Activated CD8-positive, alpha-beta memory T cell treated with anti-CD3 and anti-CD28 coated beads, Interleukin-2, amount 50 U/mL, for 4 hours (primary cell): ENCODE measurements at places on chromosomes 7 and 10.
A peak's percentile ranks its signal among the peaks of the same experiment; 100 is the strongest.

GRCh38 chr10:104339469-104340110 is 1.3 kb upstream of the ITPRIP start:
- DNase-seq = no peak

DNA sequence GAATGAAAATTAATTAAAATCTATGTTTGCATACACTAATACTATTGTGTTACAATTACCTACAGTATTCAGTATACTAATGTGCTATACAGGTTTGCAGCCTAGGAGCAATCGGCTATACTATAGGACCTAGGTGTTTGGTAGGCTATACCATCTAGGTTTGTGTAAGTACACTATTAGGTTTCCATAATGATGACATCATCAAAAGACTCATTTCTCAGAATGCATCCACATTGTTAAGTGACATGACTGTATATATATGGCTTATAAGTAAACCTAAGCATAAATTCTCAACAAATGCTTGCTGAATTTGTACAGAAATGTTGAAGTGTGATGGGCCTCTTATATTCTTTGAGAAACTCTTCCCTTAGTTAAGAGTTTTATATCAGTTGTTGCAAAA is 206.5 kb upstream of the ZWINT start:
- no peak for DNase-seq

DNA sequence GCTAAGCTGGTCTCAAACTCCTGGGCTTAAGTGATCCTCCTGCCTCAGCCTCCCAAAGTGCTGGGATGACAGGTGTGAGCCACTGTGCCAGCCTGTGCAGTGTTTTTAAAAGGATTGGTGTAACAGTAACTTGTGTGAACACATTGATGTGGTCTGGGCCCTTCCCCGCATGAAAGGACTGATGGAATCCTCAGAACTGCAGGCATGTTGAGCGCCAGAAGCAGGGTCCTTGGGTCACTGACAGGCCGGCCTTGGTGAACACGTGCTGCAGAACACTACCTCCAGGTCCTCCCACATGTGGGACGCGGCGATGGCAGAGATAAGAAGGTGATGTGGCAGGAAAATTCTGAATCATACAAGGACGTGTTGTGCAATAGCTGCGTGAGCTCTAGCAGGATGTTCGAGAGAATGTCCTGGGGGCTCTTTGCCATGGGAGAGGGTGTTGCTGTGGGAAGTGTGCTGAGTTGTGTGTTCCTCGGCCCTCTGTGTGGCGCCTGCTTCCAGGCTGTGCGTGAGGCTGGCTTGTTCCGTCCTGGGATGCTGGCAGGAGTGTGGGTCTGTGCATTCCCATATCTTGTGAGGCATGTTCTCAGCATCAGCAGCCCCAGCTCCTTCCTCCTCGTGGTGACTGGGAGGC is 68.2 kb downstream of the DNAJB6 start:
- no peak for DNase-seq

DNA sequence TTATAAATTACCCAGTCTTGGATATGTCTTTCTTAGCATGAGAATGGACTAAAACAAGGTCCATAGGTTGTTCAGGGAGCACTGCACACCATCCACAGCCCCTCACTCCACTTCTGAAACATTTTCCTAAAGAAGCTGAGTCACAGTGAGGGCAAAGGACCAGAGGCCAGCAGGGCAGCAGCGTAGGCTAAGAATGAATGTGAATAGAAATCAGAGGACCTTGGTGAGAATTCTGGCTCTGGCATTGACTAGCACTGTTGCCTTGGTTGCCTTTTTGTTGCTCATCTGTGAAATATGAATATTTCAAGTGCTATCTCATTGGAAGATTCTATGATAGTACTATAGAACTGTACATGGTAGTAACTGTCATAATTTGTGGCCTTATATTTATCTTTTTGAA is 41.7 kb upstream of the TOMM7 start:
- DNase-seq = no peak

DNA sequence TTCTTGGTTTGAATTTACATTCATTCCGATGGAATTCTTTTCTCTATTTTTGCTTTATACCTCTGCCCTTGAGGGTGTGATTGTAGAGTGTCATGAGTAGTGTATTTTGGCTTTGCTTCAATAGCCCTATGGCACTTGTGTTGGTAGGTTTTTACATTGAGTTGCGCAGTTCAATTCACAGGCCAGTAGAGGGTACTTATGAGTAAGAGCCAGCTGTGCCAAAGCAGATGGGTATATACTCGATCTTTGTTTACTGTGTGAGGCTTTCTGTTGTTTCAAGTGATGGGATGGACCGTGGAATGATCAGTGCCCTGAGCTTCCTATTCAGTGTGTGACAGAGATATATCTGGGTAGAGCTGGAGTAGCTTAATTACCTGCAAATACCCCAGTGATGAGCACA is 4.3 kb upstream of the AKR1C3 start:
- DNase-seq = no peak

- DNase-seq = peak; percentile 73
Measured at GRCh38 chr10:100267239-100268104, at the start of gene CWF19L1. Gene CWF19L1, minus strand, starts transcription at chr10:100267638. Its CDS starts 45 bp downstream, at chr10:100267593.

GRCh38 chr10:69734797-69735468 is 66.8 kb upstream of the COL13A1 start:
- no peak for DNase-seq

GRCh38 chr10:44437840-44438511 is 53.1 kb upstream of the CXCL12 start:
- DNase-seq = no peak

GRCh38 chr10:130453036-130453720 is 317.0 kb downstream of the GLRX3 start:
- no peak for DNase-seq

GRCh38 chr10:128463991-128464760 is 338.0 kb upstream of the MKI67 start:
- no peak for DNase-seq

DNA sequence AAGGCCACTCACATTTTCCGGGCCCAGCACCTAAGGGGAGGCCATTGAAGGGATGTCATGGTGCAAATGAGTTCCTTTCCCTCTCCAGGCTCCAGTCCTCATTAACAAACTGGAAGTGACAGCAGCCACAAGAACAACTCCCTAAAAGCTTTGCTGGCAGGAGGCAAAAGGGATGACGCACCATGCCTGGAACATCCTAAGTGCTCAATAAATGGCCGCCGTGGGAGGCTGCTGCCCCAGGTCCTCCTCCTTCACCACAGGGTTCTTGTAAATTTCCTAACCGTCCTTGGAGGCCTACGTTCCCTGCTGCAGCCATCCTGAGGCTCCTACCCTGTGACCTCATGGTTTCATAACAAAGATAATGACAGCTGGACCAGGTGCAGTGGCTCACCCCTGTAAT is 41.3 kb upstream of the CAMK1D start:
- no peak for DNase-seq

GRCh38 chr7:68730964-68731363 is 867.3 kb upstream of the AUTS2 start:
- DNase-seq = no peak

DNA sequence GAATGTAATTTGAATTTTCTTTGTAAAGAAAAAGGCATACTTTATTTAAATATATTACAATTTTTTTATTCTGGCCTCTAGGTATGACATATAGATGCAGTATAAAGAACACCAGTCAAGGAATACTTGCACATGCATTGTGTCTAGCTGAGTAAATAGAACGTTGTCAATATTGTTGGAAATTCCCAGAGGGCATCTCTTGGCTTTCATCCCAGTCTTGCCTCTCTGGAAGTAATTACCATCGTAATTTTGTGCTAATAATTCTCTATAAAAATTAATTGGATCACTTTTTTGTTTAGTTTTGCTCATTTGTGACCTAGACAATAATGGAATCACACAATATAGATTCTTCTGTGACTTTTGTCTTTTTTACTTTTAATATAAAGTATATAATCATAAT is 1052.3 kb upstream of the CELF2 start:
- no peak for DNase-seq

DNA sequence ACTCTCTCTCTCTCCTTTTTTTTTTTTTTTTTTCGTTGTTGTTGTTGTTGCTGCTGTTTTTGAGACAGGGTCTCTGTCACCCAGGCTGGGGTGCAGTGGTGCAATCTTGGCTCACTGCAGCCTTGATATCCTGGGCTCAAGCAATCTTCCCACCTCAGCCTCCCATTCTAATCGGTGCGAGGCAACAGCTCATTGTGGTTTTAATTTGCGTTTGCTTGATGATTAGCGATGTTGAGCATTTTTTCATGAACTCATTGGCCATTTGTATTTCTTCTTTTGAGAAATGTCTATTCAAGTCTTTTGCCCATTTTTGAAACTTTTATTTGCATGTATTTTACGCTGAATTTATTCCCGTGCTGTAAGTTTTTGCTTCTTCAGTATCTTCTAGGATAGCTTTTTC is 13.3 kb upstream of the ZC3HAV1L start:
- DNase-seq = no peak

DNA sequence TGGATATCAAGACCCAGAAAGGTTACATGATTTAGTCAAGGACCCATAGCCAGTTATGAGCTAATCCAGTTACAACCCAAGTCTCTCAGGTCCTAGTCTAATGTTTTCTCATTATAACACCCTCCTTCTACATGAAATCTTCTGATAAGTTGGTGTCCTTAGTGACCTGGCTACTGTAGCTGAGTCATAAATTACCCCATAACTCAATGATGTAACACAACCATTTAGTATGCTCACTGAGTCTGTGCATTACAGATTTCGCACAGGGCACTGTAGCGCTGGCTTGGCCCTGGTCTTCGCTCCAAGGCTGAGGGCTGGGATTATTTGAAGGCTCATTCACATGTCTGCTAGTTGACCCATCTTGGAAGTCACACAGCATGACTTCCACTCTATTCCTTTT is 36.0 kb upstream of the GLCCI1 start:
- no peak for DNase-seq

- DNase-seq = no peak
Measured at GRCh38 chr10:82463614-82464013, 588.6 kb downstream of the NRG3 start.

GRCh38 chr7:135710417-135711138 is 17.4 kb downstream of the SLC13A4 start:
- no peak for DNase-seq

DNA sequence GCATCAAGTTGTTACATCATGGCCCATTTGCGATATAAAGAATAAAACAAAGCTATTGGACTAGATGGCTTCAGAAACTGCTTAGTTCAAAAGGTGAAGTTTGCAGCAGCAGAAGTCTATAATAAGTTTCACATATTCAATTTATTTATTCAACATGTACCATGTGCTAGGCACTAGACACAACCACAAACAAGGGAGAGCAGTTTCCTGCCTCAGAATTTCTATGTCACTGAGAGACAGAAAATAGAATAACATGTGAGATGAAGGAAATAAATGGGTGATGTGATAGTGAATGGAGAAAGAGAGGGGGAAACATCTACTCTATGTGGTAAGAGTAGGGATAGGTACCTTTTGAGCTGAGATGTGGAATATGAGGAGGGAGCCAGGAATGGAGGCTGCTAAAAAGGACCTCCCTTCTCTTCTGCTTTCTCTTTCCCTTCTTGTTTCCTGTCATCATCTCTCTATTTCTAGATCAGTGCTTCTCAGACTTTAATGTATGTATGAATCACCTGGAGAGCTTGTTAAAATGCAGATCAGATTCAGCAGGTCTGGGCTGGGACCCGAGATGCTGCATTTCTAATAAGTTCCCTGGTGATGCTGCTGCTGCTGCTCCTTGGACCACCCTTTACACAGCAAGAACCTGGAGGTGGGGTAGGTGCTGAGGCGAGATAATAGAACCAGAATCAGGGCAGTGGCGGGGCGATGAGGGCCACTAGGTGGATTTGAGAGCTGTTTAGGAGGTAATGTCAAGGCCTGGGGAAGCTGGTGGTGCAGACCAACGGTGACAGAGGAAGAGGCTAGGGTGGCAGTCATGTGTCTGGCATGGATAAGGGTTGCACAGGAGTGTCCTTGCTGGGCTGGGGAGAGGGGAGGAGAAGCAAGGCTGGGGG is 13.7 kb upstream of the INMT start:
- no peak for DNase-seq

GRCh38 chr7:148264933-148265557 is 325.5 kb upstream of the C7orf33 start:
- no peak for DNase-seq

DNA sequence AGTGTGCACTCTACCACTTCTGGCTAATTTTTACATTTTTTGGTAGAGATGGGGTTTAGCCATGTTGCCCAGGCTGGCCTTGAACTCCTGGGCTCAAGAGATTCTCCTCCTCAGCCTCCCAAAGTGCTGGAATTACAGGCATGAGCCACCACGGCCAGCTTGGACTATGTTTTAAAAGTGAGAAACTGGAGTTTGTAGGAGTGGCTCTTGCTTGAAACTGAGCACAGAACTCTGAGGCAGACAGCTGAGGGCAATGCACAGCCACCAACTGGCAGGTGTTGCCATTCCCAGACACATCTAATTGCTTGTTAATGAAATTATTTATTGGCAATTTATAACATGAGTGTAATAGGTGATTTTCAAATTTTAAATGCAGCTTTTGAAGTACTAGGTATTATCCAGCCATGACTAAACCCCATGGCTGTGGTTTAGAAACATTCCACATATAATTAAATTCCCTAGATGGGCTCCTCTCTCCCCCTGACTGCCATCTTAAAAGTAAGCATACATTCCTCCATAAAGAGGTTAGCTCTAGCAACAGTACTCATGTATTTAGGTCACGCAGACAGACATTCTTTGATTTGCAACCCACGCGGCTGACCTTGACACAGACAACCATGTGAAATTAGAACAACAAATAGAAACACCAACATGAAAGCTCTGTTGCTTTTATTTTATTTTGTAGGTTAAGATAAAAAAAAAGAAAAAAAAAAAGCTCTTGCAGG is 19.8 kb downstream of the PANK1 start:
- no peak for DNase-seq

DNA sequence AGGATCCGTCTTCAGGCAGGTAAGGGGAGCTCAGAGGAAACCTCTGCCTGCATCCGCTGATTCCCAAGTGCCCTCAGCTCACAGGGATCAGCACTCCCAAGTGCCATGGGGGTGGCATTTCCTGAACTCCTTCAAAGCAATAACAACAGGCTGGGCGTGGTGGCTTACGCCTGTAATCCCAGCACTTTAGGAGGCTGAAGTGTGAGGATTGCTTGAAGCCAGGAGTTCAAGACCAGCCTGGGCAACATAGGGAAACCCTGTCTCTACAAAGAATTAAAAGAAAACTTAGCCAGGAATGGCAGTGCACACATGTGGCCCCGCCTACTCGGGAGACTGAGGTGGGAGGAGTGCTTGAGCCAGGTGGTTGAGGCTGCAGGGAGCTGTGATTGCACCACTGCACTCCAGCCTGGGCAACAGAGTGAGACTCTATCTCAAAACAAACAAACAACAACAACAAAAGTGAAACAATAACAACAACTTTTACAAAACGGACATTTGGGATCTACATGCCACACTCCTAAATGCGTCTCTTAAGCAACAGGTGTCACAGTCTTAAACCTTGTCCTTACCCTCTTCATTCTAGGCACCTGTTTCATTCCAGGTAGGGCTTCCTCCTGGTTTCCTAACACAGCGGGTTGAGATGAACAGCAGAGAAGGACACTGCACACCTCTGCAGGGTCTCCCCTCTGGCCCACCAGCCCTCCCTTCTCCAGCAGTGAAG is 73.8 kb downstream of the PAXIP1 start:
- no peak for DNase-seq

DNA sequence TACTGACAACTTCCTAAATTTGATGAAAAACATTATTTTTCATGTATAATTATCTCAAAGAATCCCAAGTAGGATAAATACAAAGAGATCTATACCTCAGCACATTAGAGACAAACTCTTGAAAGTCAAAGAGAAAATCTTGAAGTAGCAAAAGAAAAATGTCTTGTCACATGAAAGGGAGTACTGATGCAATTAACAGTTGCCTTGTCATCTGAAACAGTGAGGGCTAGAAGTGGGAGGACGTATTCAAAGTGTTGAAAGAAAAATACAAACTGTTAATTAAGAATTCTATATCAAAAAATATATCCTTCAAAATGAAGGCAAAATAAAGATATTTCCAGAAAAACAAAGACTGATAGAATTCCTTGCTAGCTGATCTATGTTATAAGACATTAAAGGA is 35.5 kb upstream of the ARHGAP22 start:
- DNase-seq = no peak
